NCI-H187 (cell line): ENCODE measurements at places on chromosomes 7 and 10.

DNA sequence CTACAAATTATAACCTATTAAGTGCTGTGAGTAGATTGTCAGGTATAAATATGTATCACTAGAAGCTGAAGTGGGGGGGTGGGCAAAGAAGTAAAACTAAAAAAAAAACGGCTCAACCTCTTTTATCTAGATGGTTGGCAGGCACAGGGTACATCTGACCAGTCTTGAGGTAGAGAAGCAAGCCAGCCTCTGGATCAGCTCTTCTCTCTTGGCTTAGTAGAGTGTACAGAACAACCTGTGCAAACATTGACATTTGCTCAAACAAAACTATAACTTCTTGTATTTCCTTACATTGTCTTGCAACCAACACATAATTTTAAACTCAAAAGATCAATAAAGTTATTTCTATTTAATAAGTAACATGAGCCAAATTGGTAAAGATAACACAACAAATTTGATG, 25.6 kb downstream of the DNA2 start:
- DNase-seq: no peak

DNA sequence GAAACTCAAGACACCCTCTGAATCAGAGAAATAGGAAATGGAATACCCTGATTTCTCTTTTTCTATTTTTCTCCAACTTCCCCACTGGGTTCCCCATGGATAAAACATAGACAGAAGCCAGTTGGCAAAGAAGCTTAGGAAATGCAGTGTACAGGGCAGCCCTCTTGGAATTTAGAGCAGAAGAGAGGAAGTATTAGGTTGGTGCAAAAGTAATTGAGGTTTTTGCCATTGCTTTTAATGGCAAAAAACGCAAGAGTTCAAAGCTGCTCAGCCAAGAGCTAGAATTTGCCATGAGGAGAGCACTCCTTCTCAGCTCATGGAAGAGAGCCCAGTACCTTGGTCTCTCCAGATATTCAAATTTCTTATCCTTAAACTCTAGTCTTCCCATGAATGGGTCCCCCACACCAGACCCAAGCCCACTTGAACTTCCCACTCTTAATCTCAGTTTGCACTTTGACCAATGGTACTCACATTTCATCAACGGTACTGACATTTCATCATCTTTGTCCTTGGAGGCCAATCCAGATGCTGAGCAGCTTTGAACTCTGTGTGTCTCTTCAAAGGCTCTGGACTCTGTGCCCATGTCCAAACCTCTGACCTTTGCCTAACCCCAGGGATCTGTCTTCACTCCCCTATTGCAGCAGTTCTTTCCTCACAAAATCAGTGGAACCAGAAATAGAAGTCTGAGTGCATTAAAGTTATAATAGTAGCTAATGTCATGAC, 73.2 kb upstream of the PPP1R3C start:
- DNase-seq: no peak

DNA sequence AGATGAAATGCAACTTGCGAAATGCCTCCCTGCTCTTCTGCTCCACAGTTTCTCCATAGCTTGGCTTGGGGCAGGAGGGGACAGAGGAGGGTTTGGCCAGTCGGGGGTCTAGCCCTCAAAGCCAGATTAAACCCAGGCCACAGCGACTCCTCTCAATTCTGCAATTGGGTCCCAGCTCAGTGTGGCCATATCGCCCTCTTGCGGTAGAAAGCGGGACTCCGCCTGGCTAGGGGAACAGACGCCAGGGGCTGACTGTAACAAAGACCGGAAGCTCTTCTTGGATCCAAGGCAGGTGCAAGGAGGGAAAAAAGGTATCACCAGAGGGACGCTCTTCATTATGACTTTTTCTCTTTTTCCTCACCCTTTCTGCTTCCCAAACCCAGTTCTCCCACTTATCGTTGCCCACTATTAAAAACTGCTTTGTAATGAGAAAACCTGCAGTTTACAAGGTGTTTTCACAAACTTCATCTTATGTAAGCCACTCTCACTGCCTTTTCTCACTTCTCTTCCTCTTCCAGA, 36.6 kb upstream of the TNPO3 start:
- DNase-seq: peak; percentile 71

DNA sequence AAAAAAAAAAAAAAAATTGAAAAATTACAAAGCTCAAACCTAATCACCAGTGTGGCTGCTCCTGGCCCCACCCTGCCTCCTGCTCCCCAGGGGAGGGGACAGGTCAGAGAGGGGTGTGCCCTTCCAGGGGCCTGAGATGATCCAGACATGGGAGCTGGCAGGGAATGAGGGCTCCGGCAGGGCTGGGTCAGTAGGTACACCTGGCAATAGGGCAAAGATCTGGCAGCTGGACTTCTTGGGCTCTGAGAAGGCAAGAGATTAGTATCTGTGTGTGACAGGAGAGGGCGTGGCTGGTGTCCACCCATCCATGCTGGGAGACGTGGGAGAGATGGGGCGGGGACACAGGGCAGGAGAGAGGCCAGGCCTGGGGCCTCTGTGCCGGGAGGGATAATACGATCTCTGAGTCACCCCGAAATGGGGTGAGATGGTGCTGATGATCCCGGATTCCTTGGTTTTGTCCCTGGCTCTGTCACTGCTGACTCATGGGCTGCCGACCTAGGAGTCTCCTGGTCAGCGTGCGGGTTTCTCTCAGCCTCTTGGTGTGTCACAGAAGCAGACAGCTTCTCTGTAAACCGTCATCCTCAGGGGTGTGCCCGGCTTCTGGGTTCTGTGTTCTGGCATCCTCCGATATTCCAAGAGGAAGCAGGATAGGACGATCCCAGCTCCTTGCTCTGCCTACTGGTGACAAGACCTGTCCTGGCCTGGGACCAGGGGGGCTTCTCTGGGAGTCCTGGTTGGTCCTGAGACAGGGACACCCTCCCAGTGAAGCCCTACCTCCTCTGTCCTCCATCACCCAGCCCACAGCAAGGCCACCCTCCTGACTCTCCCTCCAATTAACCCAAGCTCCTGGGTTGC, 8.2 kb upstream of the CLDN4 start:
- DNase-seq: peak; percentile 30

DNA sequence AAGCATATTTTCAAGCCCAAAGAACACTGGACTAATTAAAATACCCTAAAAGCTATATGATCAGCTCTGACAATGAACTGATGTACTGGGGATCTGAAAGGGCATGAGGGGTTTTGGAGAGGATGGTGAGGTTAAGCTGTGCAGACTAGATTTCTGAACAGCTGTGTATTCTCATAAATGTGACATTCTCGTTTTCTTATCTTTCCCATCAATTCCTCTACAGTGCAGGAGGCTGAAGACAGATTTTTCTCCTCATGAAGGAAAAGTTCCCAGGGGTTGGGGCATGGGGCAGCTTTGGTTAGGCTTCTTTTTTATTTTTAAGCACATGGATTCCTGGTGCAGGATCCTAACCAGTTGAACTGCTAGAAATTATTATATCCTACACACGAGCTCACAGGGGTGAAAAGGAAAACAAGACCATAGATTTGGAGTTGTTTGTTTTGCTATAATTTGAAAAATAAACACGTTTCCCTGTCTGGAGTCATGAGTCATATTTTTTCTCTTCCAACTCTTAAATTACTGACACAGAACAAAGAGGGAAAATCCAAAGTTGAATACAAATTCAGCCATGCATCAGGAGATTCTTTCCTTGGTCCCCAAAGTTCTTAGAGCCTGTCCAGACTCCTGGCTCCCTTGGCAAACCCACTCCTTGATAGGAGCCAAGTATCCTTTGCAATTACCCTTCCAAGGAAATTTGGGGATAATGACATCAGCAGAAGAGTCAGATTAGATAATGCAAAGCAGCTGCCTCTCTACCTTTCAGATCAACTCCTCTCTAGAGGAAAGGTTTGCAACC, 147.7 kb upstream of the NPVF start:
- no peak for DNase-seq

- DNase-seq: no peak
Measured at GRCh38 chr7:111871283-111871682, 309.0 kb upstream of the IMMP2L start.

DNA sequence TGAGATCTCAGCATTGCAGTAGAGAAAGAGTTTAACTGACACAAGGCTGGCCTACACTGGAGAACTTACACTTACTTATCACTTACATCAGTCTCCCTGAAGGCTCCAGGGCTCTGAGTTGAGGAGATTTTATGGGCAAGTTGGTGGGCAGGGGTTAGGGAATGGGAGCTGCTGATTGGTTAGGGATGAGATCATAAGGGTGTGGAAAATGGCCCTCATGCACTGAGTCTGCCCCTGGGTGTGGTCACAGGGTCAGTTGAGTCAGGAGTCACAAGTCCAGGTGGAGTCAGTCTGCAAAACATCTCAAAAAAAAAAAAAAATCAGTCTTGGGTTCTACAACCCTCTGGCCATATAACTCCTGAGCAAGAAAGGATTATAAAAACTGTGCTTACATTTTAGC, 60.5 kb downstream of the PPP1R17 start:
- DNase-seq: no peak

GRCh38 chr10:74585231-74586087, 240.9 kb upstream of the KAT6B start:
- DNase-seq: peak; percentile 24

DNA sequence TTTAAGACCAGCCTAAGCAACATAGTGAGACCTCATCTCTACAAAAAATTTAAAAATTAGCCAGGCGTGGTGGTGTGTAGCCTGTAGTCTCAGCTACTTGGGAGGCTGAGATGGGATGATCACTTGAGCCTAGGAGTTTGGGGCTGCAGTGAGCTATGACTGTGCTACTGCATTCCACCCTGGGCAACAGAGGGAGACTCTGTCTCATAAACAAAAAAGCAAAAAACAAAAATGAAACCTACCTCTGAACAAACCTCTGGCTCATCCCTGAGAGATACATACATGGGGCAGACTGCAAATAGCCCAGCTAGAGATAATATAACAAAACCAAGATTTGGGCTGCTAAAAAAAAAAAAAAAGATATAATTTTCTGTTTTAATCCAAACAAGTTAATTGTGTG, 19.5 kb downstream of the C10orf67 start:
- DNase-seq: no peak

GRCh38 chr10:71920540-71921323, 43.5 kb upstream of the CHST3 start:
- no peak for DNase-seq

DNA sequence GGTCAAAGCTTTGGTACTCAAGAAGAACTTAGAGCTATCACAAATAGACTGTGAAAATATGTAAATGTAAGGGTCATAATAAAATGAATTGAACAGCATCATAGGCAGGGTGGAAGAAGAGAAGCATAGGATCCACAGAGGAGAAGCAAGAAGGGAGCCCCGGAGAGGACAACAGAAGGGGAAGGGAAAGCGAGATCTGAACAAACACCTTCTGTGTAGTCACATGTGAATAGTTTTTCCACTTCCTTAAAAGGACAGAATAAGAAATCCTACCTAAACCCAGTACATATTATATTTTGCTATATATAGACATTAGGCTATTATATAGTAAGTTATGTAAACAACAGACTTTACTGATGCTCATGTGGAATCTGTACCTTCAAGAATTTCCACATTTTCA, 160.2 kb downstream of the DKK1 start:
- DNase-seq: no peak

DNA sequence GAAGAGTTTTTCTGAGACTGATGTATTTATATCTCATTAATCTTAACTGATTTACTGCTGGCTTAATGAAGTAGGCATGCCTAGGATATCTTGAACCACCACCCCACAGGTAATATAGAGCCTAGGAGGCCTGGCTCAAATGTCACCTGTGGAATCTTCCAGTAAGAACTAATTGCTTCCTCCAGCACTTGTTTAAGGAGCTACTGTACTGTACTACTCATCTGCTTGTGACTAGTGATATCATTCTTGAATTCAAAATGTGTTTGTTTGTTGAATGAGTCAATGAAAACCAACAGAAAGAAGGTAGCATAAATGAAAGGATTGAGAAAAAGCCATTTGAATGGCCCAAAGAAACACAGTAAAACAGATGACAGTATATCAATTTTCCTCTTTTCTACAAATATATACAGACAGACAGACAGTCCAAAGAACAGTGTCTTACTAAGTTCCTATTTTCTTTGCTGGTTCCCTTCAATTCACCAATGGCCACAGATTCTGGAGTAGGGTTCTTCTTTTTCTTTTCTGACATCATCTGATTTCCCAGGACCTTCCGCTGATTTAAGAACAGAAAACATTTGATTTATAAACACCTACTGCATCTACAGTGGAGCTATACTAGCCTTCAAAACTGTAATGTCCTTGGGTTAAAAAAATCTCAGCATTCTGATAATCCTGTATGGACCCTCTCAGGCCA, 43.7 kb upstream of the SLIT1 start:
- DNase-seq: no peak

- no peak for DNase-seq
Measured at GRCh38 chr7:25906760-25907159, 245.2 kb upstream of the NFE2L3 start.

- DNase-seq: no peak
Measured at GRCh38 chr7:32161708-32162107, 91.5 kb upstream of the PDE1C start.

- DNase-seq: no peak
Measured at GRCh38 chr7:94178230-94178629, 174.1 kb upstream of the BET1 start.

DNA sequence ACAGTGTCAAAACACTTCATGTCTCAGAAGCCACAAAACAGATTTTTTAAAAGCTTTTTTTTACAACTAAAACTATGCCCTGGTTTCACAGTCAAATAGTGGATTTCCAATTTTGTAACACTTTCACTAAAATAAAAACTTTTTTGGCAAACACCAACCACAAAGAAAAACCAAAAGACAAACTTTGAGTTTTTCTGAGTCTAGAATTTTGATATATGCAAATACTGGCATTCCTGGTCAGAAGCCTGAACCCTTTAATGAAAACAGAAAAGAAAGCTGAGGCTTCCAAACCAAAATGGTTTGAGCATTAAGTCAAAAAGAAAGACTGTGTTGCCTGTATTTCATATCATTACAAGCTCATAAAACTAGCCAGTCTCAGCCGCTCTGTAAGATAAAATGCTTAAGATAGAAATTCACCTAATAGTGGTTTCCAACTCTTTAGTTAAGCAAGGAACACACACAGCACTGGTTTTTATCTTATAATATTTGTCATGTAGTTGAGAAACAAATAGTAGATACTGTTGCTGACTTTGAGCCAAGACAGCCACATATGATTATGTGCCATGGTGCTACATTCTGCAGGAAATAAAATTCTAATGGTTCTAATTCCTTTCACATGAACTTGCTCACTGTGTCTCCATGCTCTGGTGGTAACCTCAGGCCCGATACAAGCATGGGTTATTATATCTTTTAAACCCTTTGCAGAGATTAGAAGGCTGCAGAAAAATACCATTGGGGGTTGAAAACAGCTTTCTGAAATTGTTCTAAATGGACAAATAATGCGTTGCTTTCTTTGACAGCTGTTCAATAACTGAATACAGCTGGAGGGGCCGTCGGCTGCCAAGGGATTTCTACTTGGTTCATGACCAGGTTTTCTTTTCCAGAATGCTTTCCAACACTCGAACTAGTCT, 49.4 kb downstream of the FAM171A1 start:
- no peak for DNase-seq

- no peak for DNase-seq
Measured at GRCh38 chr7:49767719-49768118, 5.7 kb upstream of the VWC2 start.
